Stimulated activated CD4-positive, alpha-beta T cell treated with anti-CD3 and anti-CD28 coated beads, Interleukin-12 subunit alpha, Interleukin-12 subunit beta, amount 100 ng/mL, for 48 hours (primary cell): ENCODE measurements at places on chromosomes 7 and 10.

DNA sequence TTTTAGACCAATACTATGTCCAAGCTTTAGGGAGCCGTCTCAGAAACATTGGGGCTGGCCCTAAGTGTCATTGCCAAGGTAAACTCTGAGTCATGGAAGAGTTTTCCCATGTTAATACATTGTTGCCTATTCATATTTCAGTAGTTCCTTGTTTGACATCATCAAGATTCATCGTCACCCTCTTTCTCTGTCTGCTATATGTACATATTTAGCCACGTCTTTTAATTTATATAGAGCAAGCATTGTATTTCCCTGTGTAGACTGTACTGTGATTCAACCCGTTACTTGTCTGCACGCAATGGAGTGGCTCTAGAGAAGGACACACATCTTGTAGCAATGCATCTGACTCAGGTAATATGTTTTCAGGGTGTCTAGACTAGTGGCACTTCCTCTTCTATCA lies 217.9 kb upstream of the TPK1 start:
- no peak for DNase-seq

DNA sequence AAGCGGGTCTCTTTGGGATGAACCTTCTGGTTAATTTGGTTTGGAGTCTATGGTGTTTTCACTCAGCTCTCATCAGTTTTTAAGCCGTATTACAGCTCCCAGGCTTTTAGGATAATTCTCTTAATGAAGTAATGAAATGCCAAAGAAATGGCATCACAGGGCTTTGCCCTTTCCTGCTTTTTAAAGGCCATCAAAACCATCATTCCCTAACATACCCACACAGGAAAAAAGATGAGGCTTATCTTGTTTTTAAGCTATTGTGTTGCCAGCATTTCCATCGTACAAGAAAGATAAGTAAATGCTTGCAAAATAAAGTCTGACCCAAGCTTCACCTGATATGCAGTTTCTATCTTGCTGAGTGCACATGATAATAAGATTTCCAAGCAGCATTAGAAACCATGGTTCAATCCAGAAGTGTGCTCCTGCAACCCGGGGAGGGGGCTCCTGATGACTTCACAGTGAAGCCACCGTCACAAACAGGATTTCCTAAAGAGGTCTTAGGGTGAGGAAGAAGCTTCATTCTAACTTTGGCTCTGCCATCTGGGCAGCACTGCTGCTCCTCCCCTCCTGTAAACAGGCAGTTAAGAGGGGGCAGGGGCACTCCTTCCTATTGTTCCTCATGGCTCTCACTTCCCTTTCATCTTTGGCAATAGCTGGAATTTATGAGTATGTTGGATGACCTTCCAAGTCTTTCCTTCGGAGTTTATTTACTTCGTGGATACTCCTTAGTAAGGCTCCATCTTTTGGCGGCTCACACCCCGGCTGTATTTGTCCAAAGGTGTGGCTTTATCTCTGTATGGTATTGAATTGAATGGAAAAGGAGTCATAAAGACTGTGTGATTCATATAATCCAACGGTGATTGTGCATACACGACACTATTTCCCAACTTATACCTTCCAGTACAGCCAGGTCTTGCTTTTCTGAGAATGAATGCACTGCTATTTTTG lies 55.2 kb upstream of the FAM133B start:
- DNase-seq: no peak

DNA sequence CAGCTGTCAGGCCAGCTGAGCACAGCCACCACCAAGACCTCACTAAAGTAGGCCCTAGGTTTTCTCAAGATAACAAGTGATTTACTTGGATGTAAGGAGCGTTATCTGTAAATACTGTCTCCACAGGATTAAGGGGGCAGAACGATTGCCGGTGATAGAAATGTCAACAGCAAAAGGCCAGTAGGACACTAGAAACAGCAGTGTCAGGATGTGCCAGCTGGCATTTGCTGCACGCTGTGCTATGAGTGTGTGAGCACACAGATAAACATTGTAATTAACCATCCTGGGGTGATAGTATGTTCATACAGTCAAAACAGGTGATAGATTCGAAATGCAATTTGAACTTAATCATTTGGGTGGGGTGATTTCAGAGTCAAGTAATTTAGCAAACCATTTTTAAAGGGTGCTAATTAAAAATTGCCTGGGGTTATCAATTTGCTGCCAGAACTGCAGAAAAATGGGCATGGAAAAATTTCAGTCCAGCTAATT lies 36.3 kb upstream of the NOBOX start:
- DNase-seq: no peak

GRCh38 chr10:113121153-113121552 lies 171.1 kb downstream of the TCF7L2 start:
- DNase-seq: no peak

DNA sequence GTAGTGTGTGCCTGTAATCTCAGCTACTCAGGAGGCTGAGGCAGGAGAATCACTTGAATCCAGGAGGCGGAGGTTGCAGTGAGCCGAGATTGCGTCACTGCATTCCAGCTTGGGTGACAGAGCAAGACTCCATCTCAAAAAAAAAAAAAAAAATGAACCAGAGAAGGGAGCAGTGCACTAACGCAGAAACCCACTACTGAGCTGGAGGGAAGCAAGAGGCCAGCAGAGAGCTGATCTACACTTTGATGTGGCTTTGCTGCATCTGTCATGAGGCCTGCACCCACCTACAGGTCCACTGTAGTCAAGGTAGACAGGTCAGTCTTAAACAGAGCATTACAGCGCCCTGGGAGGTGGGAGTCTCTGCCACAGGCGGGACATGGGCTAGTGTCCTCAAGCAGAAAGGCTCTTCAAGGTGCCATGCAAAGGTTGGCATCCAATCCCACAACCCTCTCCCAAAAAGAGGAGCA lies 30.0 kb downstream of the MAT1A start:
- no peak for DNase-seq

- no peak for DNase-seq
These were observed 25.1 kb downstream of the MINDY4 start for GRCh38 chr7:30796105-30796869.

DNA sequence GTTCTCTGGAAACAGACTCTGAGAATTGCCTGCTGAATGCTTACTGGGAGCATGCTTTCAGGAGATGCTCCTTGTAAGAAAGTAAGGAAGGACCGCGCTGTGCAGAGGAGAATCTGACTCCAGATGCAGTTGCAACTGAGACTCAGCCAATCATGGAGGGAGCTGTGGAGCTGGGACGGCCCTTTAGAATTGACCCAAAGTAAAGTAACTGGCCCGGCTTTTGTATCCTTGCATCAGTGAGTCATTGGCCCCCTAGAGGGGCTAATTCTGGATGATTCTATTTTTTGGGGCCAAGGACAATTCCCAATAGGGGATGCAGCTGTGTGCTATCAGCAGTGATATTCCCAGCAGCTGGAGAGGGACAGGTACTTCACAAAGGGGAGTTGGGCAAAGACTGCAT lies 170.4 kb downstream of the PTEN start:
- DNase-seq: no peak

- DNase-seq: no peak
These were observed 35.5 kb upstream of the VDAC2 start for GRCh38 chr10:75175046-75175445.

DNA sequence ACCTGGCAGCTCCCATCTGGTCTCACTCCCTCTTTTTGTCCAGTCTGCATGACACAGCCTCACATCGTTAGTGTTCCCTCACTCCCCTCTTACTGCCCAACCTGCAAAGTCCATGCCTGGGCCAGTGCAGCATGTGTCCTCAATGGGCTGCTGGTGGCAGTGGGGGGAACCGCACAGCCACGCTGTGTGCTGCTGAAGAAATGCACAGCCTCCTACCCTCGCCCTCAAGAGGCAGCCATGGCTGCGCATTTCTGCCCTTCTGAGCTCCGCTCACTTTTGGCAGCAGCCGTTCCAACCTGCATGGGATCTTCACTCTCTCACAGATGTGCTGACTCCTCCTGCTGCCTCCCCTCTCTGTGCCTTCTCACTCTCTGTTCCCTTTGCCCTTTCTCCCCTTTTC lies 103.4 kb downstream of the EGFR start:
- no peak for DNase-seq

DNA sequence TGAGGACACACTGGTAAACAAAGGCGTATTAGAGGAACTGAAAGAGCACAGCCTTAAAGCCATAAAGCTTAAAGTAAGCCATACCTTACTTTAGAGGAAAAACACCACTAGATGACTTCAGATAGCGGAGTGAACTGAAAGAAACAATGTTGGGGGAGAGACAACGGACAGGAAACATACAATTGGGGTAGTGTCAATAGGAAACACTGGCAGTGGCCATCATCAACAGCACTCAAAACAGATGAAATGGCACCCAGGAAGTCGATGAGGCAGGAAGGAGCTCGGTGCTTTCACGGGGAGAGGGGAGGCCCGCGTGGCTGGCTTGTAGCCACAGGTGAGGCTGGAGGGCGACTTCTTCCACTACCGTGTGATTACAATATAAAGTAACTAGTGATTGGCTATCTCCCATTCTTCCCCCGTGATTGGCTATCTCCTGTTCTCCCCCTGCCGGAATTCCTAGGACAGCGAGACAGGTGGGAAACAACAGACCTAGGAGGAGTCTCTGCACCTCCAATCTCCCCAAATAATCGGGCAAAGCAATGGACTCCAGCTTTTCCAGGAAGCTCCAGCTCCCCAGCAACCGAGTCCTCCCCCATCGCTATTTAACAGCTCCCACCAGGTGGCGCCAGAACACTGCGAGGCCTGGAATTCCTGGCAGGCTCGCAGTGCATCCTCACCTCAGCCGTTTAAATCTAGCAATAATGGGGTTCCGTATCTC lies 2.4 kb upstream of the TAS2R38 start:
- peak; percentile 77 for DNase-seq

DNA sequence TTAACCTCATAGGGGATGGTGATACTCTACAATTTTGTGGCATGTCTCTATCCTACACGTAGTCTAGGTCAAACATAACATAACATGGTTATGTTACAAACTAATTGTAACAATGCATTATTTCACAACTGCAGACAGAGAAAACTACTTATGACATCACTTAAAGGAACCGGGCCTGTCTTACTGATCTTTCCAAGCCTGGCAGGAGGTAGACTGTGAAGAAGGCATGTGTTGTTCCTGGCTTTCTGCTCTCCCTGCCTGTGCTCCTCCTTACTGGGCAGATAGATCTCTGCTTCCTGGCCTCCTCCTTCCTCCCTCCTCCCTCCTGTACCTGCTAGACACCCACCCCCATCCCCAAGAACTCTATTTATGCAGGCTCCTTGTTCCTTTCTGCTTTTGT lies 5.4 kb downstream of the CACNB2 start:
- no peak for DNase-seq

DNA sequence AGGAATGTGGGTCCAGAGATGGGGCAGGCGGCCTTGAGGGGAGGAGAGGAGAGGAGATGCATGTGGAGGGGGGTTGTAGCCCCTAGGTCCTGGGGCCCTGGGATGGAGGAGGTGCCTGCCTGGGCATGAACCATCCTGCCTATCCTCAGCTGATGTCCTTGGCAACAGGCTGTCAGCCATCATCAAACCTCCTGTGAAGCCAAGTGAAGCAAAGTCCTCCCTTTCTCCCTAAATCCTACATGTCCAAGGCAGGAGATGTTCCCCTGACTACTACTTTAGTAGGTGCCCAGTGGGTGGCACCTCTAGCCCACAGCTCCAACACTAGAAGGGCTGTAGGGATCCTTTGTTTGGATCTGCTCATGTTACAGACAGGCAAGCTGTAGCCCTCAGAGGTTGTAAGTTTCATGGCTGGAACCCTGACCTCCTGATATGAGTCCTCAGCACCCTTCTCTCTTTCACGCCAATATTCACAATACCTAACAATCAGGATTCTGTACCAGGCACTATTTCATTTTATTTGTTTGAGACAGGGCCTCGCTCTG lies 66.6 kb upstream of the SYPL1 start:
- DNase-seq: no peak

DNA sequence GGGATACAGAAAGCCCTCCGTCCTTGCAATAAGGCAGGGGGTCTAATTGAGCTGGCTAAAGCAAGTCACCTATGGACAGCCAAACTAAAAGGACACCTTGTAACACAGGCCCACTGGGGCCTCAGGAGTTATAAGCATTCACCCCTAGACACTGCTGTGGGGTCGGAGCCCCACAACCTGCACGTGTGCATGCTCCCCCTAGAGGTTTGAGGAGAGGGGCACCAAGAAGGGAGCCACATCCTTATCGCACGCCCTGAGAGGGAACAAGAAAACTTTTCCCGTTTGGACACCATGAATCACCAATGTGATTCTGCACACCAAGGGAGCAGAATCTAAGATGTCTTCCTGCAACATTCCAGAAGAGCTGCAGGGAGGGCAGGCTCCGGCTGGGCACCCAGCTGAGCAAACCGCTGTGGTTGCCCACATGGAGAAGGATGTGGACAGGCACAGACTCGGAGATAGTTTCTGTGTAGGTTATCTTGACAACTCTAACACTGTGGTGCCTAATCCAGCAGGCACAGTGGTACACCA lies 17.7 kb upstream of the TARP start:
- DNase-seq: no peak

DNA sequence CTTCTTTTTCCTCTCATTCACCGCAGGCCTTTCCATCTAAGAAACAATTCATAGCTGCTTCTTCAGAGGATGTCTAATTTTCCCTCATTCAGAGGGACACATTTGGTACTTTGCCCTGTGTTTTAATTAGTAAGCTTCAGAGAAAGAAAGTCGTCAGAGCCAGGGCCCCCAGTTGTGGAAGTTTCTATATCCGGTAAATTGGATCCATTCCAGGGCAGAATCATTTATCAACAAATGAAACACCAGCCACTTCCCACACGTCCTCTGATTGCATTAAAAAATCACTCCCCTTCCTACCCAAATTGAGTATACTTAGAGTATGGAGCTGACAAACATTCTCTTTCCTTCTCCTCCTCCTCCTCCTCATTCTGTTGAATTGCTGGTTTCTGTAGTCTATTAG lies 205.8 kb upstream of the HDAC9 start:
- DNase-seq: no peak

DNA sequence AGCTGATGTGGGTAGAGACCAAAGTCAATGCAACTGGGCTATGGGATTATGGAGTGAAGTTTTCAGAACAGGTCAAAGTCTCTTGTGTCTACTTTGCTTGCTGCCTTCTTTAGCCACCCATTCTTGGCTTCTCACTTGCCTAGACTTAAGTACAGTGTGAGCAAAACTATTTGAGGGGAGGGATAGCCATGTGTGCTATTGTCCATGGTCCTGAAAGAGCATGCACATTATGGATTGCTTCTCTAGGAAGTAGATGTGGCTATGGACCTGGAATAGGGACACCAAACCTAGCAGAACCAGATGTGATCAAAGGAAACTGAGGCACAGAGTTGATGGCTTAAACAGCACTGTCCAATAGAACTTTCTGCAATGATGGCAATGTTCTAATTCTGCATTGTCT lies 81.9 kb upstream of the ZNF800 start:
- no peak for DNase-seq

- no peak for DNase-seq
These were observed 142.8 kb downstream of the LSM5 start for GRCh38 chr7:32347244-32347828.

DNA sequence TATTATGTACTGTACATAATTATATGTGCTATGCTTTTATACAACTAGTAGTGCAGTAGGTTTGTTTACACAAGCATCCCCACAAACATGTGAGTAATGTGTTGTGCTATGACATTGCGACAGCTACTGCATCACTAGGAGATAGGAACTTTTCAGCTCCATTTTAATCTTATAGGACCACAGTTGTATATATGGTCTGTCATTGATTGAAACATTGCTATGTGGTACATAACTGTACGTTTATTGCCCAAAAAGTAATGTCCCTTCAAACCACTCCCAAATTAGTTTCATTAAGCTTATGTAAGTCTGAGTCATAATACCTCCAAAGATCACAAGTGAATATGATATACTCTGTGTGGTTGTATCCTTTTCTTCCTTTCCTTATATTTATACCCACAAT lies 183.2 kb upstream of the POT1 start:
- DNase-seq: no peak

- no peak for DNase-seq
These were observed 57.2 kb upstream of the FOXI2 start for GRCh38 chr10:127679642-127680255.

- DNase-seq: no peak
These were observed 631.7 kb upstream of the MGMT start for GRCh38 chr10:128835361-128835760.
